RPMI8226 (cell line): ENCODE measurements at places on chromosomes 16 and 17.

DNA sequence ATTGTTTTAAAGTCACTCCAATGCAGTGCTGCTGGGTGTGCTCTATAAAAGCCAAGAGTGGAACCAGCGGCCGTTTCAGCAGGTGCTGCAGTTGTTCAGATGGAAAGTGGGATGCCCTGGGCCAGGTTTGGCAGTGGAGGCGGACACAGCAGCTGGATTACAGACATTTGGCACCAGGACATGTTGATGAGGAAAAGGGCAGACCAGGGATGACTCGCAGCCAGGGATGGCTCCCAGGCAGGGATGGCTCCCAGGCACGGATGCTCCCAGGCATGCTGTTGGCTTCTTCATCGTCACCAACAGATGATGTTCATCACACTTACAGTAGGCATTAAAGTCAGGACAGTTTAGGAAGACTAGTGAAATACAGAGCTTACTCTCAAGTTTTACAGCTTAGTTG is 10.0 kb downstream of the GAN start:
- DNase-seq, result no peak

GRCh38 chr17:15124746-15125145 is 140.4 kb downstream of the PMP22 start:
- no peak for DNase-seq

GRCh38 chr17:82892899-82893565 is 53.2 kb upstream of the ZNF750 start:
- no peak for DNase-seq

DNA sequence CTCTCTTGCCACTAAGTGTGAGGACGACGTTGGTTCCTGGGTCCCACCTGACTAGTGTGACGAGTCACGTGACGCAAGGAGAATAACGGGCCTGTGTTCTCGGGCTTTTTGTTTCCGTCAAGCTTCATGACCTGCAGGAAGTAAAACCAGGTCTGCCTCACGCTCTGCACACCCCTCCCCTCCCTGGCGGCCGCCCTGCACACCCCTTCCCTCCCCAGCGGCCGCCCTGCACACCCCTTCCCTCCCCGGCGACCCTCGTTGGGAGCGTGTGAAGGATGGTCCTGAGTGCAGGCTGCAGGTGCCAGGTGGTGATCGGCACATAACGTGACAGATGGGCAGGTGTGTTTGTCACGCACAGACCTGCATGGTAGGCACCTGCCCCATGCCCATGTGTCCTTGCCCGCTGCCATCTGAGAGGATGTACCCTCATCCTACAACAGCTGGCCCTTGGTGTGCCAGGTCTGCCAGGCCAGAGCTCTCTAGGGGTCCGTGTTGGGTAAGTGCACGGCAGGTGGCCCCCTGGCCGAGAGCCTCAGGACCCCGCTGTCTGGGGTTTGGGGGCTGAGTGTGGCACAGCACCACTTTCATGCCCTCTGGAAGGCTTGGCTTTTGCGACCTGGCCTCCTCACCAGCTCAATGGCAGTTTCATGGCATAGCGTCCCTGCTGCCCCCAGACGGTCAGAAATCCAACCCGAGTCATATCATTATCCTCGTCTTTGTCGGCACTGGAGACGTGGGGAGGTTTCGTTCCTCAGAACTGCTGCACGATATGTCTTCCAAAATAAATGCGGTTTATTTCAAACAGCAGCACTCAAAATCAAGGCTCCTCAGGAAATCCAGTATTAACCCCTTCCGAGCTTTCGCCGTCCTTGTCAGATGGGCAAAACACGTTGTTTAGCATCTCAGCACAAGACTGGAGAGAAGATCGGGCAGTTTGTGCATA is 191.8 kb upstream of the CHMP6 start:
- no peak for DNase-seq

- no peak for DNase-seq
Measured at GRCh38 chr17:27199948-27200347, 94.0 kb upstream of the WSB1 start.

- DNase-seq, result peak; percentile 48
Measured at GRCh38 chr17:20156196-20157000, 147.2 kb downstream of the SPECC1 start.

- no peak for DNase-seq
Measured at GRCh38 chr17:43183921-43184320, 12.9 kb downstream of the NBR1 start.

- no peak for DNase-seq
Measured at GRCh38 chr16:56094231-56094630, 97.1 kb upstream of the GNAO1 start.

DNA sequence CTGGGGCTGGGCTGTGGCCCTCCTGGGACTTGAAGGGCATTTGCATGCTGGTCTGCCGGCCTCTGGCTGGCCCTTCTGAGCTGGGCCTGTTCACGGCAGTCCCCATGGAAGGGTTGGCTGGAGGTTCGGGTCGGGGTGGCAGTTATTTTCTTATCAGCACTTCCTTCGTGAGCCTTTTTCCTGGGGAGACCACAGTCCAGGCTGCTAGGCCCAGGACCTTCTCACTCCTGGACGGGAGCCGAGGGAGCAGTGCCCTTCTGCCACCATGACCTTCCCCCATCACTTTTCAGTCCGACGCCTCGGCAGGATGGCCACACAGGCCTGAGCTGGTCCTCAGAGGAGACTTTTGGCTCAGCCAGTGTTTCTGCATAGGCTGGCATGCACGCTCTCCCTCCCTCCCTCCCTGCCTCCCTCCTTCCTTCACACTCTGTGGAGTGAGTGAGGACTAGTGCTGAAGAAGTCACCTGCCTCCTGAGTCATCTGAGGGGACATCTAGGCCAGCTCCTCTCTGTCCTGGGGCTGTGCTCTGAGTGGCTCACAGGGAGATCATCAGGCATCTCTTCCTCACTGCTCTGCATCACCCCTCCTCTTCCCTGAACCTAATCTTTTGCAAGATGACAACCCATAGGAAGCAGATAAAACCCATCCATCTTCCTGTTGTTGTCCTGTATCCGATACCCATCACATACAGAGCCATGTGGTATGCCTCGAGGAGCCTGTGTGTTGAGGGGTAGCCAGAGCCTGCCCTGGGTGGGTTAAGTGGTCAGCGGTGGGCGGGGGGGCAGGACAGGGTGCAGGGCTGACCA is 109.7 kb downstream of the RAP1GAP2 start:
- DNase-seq, result no peak

DNA sequence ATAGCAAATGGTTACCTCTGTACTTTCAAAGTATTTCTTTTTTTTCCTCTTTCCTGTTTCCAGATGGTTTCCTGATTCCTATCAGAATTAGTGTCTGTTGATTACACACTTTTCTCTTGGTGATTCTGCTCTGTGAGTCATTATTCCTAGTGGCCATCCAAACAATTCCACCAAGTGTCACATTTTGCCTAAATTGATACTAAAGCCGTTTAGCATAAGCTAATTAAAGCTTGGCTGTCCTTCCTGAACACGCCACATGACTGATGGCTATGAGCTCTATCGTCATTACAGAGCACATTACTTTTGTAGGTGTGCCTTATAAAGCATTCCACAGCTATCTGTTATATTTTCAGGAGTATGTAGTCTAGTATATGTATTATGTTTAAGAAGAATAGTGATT is 671.2 kb downstream of the CDH8 start:
- no peak for DNase-seq

- no peak for DNase-seq
Measured at GRCh38 chr17:43905400-43905984, 1.8 kb downstream of the MPP2 start.

GRCh38 chr16:47705266-47705665 is 244.1 kb downstream of the PHKB start:
- DNase-seq, result no peak

GRCh38 chr17:1773696-1774181 is 11.9 kb downstream of the SERPINF1 start:
- no peak for DNase-seq

DNA sequence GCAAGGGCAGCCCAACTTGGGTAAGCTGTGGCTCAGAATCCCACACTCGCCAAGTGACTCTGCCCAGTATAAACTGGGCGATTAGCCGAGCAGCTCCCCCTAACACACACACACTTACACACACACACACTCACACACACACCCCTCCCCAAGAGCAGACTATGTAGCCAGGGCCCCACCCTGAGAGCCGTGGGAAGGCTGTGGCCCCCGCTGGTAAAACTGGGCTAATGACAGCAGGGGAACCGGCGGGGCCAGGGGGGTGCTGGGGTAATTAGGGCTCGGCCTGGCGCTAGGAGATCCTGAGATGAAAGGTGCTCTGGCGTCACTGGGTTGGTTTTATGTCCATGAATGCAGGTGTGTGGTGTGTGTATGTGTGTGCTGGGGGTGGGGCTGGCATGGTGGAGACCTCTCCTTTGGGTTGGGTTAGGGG is 1.1 kb upstream of the THRA start:
- no peak for DNase-seq

DNA sequence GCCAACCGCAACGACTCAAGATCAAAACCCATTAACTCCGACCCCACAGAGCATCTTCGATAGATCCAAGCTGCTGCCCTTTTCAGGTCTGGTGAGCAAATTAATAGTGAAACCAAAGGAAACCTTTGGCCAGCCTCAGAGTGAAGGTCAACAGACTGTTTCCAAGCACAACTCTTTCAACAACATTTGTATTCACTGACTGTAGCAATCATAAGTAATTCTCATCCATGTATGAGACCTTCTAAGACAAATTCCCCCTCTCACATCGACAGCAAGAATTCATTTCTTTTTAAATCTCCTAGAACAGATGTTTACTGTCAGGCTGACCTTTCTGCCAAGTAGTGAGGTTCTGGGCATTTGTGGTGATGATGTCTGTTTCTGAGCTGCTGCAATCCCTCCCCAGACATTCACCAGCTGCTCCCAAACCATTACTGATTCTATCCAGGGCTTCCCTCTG is 64.2 kb downstream of the SLC39A11 start:
- no peak for DNase-seq

DNA sequence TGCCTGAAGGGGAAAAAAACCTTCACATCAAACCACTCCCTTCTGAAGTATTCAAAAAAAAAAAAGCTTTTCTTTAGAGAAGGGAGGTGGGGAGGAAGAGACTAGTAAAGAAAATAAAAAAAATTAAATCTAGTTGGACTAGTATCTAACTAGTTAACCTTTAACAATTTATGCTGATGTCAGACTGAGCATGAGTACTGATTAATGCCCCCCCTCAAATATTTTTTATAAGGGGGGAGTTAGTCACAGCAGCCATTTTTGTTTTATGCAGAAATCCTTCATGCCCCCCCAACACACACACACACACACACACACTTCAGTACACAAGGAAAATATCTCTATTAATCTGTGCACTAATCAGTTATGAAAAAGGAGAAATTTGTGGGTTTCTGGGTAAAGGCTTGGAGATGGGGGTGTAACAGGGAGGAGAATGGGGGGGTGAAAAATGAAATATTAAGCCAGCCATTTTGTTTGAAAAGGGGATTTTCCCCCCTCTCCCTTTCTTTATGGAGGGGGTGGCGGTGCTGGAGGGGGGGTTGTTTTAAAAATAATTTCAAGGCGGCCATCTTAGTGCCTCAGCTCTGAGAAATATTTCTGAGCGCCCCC is 4.7 kb upstream of the CHD3 start:
- no peak for DNase-seq

- no peak for DNase-seq
Measured at GRCh38 chr17:65514541-65514940, 46.9 kb downstream of the AXIN2 start.

GRCh38 chr17:8255499-8255898 is 6.4 kb downstream of the PFAS start:
- DNase-seq, result no peak

DNA sequence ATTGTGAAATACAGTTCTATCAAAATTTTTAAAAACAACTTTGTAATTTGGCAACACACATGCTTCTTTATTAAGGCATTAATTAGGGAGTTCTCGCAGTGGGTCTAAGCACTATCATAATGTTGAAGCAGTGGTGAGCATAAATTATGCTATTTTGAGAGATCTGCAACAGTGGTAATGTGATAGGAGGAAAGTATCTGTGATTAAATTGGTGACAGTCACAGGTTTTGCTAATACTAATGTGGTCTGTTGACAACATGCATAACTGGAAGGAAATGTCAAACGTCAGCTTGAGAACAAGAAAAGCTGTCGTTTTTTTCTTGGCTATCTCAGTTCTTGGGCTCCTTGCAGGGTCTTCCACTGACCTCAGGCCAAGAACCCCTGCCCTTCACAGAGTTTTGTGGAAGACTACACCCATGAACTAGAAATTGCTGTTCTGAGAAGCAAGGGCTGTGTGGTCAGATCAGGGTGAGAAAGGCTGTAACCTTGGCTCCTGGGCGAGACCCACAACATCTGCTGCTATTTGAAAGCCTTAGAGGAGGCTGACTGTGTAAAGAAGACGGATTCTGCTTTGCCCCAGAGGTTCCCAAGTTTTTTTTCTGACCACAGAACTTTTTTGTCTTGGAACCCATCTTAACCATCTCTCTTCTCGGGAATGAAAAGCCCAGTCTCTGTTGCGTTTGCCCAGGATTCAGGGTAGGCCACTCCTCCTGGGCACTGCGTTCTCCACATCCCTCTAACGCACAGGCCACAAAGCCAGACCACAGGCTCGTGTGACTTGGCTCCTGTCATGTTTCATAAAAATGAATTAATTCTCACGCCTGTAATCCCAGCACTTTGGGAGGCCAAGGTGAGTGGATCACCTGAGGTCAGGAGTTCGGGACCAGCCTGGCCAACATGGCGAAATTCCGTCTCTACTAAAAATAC is 13.9 kb downstream of the ATP2A1 start:
- DNase-seq, result no peak

DNA sequence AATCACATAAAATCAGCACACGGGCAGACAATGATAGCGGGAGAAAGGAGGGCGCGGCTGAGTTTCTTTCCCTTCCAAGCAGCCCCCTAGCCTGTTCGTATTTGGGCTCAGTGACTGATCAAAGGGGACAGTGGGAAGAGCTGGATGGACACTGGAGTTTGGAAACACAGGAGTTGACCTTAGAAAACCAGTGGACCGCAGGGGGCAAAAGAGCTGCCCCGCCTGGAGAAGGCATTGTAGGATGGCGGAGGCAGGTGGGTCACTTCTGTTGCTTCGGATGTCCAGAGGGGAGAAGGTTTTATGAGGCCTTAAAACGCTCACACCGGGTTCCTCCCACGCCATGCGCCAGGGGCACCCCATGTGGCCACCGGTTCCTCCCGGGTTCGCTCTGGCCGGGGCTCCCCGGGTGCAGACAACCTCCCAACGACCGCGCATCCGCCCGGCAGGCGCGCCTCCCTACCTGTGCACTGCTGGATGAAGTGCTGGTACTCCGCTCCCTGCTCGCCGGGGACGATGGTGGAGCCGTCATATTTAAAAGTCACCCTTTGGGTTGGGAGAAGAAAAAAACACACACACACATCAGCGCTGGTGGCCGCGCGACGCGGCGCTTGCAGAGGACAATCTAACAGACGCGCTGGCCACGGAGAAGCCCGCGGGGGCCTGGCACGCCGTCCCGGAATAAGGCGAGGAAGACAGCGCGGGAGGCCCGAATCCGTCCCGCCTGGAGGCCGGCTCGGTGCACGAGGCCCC is 662 bp downstream of the COTL1 start:
- DNase-seq, result peak; percentile 24
